ENCODE measurements at places on chromosomes 1 and 21.

- DNase-seq = no peak
Measured at GRCh38 chr1:212254853-212255363, 30.3 kb upstream of the PPP2R5A start.

DNA sequence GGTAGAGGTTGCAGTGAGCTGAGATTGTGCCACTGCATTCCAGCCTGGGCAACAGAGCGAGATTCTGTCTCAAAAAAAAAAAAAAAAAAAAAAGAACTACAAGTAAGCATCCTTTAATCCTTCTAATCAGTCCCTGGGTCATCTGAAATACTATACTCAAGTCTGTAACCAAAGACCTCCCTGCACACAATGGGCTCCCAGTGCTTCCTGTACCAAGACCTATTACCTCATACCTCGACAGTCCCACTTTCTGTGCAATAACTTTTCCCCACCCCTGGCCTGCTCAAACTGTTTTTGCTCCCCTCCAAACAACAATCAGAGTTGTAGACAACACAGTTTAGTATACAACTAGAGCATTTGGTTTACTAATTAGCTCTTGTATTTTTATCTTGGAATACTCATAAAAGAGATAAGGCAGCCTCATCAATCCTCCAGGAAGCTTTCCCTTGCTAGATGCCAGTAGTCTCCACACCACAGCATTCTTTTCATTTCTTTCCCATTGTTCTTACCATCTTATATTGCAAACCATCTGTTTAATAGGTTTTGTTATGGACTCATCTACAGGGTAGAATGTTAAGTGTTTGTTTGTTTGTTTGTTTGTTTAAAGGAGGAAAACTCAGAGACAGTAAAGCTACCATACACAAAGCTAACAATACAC, 19.2 kb upstream of the RLF start:
- no peak for DNase-seq

DNA sequence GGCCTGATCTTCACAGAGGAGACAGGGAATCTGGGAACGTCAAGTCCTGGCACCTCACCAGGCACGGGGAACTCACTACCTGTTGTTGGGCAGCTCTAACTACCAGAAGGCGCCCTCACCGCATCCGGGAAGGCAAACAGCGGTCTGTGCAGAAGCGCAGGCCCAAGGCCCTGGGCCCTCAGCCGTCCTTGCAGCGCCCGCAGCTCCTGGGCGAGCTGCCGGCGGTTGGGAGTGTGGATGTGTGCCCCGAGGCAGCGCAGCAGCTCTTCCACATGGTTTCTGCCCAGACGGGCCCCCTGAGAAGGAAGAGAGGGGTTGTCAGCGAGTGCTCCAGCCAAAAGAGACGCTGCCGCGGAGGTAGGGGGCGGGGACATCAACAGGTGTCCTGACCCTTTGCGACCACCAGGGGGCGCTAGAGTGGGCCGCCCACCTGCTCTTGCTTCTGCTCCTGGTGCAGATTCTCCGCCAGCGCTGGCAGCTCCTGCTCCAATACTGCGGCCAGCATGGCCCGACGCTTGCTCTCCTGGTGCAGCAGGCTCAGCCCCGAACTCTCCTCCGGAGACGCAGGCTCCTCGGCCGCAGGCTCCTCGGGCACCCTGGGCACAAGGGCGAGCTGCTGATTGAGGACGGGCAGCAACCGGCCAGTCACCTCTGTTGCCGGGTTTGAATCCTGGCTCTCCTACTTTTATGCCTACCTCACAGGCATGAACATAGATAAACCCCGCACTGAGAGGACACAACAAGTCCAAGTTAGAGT, 9.3 kb downstream of the MAP3K6 start:
- DNase-seq = peak; percentile 71

DNA sequence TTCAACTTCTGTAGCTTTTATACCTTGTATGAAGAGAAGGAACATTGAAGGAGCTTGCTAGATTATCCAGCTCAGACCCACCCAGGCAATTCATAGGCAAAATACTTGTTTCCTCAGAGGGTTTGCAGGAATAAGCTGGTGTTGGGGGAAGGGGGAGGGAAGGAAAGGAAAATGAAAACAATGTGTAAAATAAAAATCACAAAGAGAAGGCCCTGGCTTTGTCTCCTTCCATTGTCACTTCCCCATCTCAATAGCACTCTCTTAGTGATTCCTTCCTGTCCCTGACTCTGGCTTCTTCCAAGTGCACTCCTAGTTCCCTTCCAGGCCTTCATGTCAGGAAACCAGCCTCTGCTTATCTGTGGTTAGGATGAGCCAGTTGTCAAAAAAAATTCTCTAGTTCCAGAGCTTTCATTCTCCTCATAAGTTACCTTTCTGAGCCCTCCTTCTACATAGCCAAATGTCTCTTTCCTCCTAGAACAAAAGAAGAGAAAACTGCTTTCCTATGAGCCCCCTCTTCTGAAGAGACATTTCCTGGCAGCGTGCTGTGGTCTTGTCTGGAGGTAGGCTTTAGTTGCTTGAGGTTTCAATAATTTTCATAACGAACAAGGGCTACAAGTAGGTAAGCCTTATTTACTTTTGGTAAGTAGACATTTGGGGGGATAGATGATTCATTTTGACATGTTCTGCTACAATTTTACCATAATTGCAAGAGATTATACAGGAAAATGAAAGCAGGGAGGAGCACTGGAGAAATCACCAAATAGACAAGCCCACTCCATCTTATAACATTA, 45.7 kb downstream of the FASLG start:
- DNase-seq = no peak

- no peak for DNase-seq
Measured at GRCh38 chr1:228217551-228218344, 9.9 kb downstream of the OBSCN start.
